Amygdala (tissue), 56 donors: ENCODE measurements at places on chromosomes 13 and 19.

DNA sequence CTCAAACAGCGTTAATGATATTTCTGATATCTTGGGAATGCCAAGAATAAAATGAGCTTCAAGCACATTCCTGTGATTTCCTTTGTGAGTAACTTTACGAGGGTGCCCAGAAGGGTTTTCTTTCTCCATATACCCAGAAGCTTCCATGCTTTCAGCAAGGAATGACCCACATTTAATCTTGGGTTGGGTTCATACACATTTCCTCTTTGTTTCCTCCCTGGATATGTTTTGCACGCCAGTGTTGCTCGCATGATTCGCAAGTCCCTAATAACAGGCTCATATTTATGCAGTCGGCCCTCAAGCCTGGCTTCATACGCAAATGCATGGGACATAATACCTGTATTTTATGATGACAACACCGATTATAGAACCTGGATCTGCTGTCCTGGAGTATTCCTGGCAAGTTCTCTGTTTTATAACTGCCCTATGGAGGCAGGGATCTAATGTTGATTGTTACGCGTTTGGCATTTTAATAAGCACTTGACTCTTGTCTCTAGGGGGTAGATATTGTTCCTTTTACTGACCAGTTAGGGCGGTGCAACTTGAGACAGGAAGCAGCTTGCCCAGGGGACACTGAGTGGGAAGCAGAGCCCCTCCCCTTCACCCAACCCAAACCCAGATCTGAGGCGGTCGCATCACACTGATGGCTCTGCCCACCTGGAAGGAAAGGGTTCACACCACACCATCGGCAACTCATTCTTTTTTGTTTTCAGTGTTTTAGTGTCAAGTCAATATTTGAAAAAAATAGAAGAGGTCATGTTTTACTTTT, 220.4 kb upstream of the SOX1 start:
- no peak for DNase-seq

DNA sequence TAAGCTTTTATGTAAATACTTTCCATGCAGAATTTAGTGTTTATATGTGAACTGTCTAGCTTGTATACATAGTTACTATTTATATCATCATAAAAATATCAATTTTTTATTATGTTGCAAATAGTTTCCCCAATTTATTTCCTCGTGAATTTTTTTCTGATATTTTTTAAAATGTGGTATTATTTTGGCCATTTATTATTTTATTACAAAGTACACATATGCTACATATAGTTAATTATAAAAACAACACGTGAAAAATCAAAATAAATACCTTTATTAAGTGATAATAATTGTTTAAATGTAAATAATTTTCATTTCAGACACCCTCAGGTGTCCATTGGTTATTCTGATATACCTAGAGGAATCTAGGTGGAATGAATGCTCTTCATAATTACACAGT, 1394.9 kb upstream of the PRR20A start:
- no peak for DNase-seq

GRCh38 chr19:45901912-45902650, at the start of gene MYPOP:
Gene MYPOP (minus strand): TSS chr19:45902613. CDS start chr19:45901773, 840 bp downstream.
- DNase-seq, result no peak

DNA sequence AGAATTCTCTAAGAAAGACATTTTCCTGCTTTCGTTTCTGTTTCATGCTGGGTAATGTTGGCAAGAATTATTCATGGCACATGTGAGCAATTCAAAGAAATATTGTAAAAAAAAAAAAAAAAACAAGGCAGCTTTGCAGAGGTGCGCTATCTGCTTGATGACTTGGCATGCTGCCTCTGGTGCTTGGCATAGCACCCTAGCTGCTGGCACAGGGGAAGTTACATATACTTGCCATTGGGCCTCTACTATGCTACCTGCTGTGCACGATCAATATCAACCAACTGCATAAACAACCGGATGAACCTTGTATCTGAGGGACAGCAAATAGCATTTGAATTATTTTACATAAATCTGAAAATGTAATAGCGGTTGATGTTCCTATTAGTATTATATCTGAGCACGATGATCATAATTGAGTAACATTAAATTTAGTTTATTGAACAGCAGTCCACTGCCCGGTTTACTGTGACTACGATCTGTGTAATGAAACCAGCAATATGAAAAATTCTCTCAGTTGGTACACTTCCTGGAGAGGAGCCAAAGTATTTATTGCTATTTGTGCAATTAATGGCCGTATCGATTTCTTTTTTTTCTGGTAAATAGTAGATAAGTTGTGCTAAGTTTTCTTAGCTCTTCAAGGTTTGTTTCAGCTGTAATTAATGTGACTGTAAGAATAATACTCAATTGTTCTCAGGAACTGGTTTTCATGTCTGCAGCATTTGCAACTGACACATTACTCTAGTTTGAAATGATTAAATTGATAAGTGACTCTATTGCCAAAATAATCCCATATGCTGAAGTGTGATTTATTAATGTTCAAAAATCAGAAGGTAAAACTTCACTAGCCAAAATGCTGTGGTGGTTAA, 717.3 kb downstream of the DACH1 start:
- DNase-seq, result no peak

DNA sequence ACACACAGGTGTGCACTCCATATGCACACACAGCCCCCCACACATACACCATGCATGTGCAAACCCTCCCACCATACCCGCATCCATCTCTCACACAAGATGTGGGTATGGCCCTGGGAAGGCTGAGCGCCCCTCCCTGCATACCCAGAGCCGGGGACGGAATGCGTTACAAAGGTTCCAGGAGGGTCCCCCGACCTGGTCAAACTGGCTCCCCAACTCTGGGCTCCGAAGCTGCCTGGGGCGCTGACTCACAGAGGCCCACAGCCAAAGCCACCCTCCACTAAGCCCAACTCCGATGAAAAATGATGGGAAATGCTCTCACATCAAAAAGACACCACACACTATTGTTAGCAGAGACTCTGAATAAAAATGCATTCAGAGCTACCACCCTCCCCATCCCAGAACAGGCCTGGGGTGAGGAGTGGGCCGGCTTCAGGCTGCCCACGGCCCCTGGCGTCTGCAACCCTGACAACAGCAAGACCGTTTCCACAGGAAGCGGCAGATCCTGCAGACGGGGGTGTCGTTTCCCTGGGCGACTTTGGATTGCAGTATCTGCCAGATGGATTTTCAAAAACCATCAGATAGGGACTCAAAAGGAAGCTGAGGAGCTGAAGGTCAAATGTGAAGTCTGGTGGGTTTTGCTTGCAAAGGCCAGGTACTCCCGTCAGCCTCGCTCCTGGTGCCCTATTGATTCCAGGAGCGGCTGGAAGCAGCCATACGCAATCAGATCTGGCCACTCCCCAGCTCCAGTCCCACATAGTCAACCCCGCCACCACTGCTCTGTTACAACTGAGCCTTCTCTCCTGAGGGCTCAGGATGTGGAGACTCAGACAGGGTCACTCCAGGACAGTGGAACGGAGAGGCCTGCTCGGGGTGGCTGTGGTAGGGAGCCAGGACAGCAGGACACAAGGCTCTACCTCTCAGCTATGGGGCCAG, 14.3 kb downstream of the PEPD start:
- DNase-seq, result no peak

- DNase-seq, result no peak
Observed at GRCh38 chr19:40599331-40599901, 1.8 kb upstream of the LTBP4 start.

DNA sequence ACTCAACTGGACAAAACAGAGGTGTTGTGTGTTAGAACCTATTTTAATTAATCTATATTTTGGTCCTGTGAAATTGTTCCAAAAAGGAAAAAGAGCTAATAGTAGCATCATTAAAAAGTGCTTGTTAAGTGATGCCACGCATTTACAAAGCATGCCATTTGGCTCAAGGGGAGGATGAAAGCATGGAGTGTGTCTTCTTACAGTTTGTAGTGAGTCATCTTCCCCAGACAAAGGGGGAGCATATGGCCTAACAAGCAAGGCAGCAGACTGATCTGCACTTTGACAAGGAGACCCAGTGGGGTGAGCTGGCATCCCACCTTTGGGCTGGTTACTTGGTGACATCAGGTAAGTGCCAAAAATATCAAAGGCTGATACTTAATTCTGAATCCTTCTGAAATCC, 297.0 kb downstream of the FGF9 start:
- DNase-seq, result no peak

GRCh38 chr13:32124743-32125142, 93.2 kb downstream of the FRY start:
- DNase-seq, result no peak

DNA sequence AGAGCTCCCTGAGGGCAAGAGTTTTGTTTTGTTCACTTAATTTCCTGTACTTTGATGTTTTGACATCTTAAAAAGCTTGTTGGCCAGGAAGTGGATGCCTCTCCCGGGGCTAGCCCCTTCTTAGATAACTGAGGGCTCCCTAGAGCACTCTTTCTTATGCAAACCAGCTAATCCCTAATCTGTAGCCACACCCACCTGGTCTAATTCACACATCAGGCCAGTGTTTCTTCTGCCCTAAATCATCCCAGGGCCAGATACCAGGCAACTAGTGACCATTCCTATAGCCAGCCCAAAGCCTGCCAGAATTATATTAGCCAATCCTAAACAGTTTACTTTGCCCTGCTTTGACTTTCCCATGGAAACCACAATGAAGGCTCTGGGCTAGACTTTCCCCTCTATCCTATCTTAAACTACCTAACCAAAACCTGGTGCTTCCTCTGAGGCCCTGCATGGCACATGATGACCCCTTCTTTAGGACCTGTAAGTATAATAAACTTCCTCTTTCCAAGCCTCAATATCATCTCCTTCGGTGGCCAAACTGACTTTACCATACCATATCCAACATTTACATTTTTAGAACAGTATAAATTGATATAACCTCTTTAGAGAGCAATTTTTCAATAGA, 24.8 kb downstream of the WBP4 start:
- no peak for DNase-seq

DNA sequence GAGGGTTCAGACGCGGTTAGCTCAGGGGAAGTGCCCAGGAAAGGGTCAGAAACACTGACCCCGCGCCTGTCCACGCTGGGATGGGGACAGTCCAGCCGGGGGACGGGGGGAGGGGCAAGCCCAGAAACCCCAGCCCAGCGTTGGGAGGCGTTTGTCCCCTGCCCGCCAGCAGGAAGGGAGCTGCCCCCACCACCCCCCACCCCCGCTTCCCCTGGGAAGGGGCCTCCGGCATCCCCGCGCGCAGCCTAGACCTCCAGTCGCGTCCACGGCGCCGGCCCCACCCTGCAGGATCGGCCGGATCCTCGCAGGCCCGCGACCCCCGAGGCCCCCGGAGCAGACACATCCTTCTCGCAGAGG, 277 bp downstream of the GIPC1 start:
- DNase-seq, result no peak

GRCh38 chr13:49436890-49437289, 7.0 kb downstream of the CAB39L start:
- no peak for DNase-seq

GRCh38 chr13:108834193-108834592, 204.8 kb downstream of the MYO16 start:
- DNase-seq, result no peak

DNA sequence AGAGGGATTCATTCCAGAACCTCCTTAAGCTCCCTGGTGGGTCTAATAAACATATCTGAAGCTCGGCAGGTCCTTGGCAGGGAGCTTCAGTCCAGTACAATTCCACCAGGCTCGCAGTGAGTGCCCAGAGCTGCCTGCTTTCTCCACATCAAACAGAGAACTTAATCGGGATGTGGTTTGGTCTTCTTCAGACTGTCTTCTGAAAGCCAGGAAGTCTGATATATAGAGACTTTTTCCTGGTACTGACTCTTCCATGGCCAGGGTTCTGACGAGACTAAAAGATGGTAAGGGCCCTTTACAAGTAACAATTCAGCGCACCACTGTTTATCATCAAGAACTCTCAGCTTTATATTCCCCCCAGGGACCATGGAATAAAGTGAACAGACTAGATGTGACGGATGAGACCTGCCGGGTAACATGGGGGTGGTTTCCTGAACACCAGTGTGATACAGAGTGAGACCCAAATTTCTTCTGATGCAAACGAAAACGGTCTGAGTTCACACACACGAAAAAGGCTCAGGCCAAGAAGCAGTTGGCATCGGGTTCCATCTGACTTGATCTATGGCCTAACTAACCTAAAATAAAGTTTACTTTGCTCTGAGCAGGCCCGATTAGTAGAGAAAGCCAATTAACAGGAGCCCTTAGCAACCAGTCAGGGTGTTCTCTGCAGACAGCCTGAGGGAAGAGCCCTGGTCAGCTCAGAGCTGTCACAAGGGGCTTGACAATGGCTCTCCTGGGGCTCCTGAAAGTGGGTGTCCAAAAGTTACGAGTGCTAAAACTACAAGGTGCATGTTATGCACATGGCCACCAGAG, 29.0 kb downstream of the RANBP3 start:
- no peak for DNase-seq

GRCh38 chr19:34300380-34300779, 46.0 kb downstream of the GARRE1 start:
- no peak for DNase-seq

GRCh38 chr19:50500060-50500752, 10.8 kb downstream of the JOSD2 start:
- no peak for DNase-seq

GRCh38 chr19:44887648-44888047, 3.4 kb upstream of the TOMM40 start:
- no peak for DNase-seq

- no peak for DNase-seq
Observed at GRCh38 chr13:20487927-20488326, 37.7 kb downstream of the CRYL1 start.

GRCh38 chr13:58542530-58542929, 911.0 kb downstream of the PCDH17 start:
- DNase-seq, result no peak

- no peak for DNase-seq
Observed at GRCh38 chr19:10270616-10271394, at the start of gene ICAM1. Gene ICAM1 (plus strand): TSS chr19:10271120. CDS start chr19:10271160, 40 bp downstream.

DNA sequence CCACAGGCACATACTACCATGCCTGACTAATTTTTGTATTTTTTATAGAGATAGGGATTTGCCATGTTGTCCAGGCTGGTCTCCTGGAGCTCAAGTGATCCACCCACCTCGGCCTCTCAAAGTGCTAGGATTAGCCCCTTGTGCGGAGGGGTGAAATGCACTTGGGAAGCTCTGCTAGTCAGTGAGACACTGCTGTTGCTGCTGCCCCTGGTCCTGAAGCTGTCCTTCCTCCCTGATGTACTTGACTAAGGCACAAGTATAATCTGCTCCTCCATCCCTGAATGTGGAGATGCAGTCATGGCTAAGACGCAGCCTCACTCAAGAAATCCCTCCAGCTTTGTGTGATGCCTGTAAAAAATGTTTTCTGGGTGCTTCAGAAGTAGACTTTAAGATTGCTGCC, 124.5 kb downstream of the KCTD15 start:
- no peak for DNase-seq

GRCh38 chr19:58509731-58510083, 2.1 kb downstream of the SLC27A5 start:
- no peak for DNase-seq
